COR-L47 (cell line): ENCODE measurements at places on chromosomes 5 and 9.

DNA sequence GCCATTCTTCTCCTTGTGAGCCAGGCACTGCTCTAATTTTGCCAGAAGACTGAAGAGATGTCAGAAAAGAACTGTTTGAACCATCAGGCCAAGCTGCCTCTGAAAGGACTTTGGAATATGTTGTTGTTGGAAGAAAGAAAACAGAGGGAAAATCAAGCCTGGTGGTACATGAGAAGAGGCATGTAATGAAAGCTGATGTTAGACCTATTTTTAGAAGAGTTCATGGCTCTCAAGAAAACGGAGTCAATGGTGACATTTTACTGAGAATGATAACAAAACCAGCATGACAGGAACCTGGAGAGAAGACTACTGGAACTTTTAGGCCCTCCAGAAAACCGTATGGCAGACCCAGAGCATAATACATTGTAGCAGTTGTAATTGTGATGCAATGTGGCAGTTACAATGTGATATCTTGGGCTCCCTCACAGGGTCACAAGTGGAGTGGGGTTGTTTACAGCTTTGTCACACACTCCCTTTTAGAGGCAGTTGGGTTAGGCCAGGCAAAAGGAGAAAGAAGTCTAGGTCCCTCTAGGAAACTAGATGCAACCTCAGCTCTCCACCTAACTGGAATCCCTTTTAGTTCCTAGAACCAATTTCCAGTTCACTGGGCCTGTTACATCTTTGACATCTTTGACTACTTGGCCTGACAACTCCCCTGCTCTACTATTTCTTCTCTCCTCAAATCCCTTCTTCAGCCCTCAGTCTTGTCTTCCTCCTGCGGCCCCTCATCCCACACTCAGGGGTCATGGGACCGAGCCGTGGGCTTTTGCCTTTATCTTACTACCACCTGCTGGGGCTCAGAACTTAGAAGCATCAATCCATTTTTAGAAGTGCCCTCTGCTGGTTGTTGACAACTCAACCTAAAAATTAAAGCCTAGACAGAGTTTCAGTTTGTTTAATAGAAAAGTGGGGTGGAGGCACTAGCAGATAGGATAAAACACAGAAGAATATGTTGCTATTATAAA is 61.2 kb upstream of the JAK2 start:
- peak; percentile 6 for DNase-seq

GRCh38 chr5:113748403-113748802 is 234.9 kb downstream of the YTHDC2 start:
- DNase-seq = no peak

DNA sequence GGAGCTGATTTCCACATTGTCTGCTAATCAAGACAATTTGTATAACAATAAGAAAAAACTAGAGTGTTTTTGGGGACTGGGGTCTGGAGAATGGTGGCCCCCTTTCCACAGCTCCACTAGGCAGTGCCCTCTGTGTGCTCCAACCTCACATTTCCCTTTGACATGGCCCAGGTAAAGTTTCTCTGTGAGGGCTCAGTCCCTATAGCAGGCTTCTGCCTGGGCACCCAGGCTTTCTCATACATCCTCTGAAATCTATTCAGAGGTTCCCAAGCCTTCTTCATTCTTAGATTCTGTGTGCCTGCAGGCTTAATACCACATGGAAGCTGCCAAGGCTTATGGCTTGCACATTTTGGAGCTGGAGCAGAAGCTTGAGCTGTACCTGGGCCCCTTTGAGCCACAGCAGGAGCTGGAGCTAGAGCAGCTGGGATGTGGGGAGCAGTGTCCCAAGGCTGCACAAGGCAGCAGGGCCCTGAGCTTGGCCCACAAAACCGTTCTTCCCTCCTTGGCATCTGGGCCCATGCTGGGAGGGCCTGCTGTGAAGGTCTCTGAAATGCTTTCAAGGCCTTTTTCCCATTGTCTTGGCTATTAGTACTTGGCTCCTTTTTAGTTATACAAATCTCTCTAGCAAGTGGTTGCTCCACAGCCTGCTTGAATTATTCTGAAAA is 49.1 kb upstream of the VPS13A start:
- no peak for DNase-seq

- DNase-seq = no peak
Observed at GRCh38 chr5:2660315-2660714, 91.2 kb downstream of the IRX2 start.

DNA sequence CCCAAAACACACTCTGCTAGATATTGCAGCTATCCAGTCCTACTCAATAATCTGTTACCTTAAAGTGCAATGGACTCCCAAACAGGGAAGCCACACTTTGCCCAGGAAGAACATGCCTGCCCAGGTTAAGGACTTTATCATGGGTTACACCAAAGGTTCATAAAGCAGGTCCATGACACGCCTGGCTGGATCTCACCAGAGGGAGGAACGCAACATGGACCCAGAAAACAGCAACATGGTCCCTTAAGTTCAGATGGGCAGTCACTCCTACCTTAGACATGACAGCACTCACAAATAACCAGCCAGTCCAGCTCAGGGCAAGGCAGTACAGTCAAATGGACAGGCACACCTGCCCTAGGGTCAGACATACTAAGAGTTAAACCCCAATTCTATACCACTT is 3.8 kb downstream of the P4HA2 start:
- no peak for DNase-seq

DNA sequence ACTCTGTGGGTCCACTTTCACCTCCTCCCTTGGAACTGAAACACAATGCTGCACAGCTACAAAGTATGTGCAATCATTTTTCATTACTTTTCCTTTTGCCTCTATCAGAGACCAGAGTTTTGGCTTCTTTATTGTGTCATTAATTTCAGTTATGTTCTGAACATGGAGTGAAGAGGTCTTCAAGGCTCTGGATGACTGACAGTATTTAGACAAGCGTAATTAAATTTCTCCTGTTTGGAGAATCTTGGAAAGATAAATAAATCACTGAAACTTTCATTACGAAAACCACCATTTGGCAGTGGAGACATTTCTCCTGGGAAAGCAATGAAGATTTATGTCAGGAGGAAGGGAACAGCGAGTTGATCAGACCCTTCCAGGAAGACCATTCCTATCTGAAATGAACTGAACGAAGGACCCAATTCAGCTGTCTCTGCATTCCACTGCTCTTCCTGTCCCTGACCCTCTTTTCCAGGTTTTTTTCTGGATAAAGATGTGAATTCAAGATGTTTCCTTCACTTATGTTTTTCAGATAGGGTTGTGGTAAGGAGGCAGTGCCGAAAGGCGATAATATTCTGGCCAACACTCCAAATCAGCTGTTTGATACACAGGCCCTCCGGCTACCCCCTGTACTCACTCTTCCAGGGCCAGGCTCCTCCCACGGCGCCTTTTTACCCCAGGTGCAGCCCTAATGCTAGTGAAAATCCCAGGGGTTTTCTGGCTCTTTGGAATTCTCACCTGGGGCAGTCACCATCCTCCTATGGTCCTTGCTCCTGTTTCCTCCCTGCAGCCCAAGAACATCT is 77.2 kb upstream of the OSMR start:
- no peak for DNase-seq

DNA sequence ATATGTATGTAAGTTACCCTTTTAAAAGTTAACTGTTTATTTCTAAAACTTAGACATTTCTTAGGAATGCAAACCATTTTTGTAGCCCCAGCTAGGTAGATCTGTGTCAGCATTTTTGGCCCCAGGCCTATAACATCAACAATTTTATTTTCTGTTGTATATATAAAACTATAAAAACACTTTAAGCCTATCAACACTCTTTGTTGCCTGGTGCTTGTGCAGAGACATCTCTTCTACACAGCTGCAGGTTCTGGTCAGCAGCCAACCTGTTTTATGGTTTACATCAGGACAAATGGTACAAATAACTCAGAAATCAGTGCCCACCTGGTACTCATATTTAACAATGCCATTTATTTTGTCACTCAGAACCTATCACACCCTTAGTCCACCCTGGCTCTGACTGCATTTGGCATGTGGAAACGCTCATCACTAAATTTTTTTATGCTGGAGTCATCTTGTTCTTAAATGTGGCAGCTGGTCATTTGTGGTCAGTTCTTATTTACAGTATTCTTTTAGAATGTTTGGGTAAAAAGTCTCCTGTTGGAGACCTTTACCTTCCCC is 173.4 kb downstream of the DNAH5 start:
- DNase-seq = no peak

GRCh38 chr5:112720576-112720975 is 17.1 kb upstream of the APC start:
- DNase-seq = no peak

GRCh38 chr9:111040494-111040893 is 2.2 kb upstream of the LPAR1 start:
- no peak for DNase-seq

GRCh38 chr5:133732536-133732935 is 120.2 kb upstream of the FSTL4 start:
- no peak for DNase-seq

DNA sequence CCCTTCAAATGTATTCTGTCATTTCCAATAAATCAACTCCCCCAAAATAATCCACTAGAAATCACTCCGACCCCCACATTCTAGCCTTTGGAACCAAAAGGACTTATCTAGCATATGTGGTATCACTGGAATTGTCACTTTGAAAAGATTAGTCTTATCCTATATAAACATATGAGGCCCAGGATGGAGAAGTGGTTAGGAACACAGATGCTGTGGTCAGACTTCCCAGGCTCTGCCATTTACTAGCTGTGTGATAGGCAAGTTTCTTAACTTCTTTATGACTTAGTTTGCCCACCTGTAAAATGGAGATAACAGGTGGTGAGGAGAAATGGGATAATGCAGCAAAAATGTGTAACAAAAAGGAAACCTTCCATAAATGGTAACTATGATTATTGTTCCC is 62.0 kb upstream of the GLRX start:
- DNase-seq = no peak

DNA sequence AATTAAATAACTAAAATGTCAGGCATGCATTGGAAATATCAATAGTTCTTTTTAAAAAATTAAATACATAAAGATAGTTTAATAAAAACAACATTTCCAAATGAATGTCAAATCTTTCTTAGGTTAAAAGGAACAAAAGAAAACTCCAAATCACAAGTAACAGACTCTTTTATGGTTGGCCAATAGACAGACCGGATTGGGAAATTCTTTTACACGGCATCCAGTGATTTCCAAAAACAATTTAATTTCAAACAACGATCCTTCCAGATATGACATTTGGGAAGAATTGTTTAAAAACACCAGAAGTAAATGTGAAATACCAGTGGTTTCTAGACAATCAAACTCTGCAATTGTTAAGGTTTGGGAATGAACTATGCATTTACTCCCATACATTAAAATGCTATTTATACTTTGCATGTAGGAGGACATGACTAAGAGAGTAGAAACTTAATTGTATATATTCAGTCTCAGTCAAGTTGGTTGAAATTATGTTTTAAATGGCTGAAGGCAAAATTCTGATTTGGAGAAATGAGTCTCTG is 32.8 kb downstream of the ZNF474 start:
- no peak for DNase-seq

GRCh38 chr5:154205441-154206117 is 15.0 kb downstream of the GALNT10 start:
- DNase-seq = no peak

- no peak for DNase-seq
Observed at GRCh38 chr5:58406394-58406793, 53.5 kb downstream of the PLK2 start.

- no peak for DNase-seq
Observed at GRCh38 chr9:133515615-133516255, 9.0 kb downstream of the MYMK start.

DNA sequence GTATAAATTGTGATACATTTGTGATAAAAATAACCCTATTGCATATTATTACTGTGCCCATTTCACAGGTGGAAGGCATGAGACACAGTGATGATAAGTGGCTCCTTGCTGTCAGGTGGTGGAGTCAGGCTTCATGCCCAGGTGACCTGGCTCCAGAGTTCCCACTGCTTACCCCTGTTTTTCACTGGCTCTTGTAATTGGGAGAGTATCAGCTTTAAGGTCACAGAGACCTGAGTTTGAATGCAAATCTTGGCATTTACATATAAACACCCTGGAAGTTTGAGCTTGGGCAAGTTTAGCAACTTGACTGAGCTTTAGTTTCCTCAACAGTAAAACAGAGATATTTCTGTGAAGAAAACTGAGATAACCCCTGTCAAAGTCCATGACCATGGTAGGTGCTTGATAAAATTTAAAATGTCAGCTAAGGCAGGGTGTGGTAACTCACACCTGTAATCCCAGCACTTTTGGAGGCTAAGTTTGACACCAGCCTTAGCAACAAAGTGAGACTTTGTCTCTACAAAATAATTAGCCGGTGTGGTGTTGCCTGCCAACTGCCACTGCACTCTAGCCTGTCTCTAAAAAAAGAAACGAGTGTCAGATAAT is 29.2 kb downstream of the MAT2B start:
- no peak for DNase-seq

DNA sequence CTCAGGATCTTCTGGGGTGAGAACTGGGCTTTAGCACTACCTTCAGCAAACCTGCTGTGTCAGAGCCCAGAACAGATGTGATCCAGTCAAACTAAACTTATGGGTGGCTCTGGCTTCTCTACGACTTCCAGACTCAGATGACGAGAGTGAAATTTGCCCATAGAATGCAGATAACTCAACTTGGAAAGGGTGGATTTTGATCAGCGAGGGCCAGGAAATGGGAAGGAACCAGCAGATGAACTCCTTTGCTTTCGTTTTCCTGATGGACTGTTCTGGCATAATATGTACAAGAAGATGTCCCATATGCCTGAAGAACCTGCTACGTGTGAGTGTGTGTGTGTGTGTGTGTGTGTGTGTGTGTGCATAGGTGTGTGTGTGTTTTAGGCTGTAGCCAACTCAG is 132.0 kb upstream of the MOCS2 start:
- no peak for DNase-seq

DNA sequence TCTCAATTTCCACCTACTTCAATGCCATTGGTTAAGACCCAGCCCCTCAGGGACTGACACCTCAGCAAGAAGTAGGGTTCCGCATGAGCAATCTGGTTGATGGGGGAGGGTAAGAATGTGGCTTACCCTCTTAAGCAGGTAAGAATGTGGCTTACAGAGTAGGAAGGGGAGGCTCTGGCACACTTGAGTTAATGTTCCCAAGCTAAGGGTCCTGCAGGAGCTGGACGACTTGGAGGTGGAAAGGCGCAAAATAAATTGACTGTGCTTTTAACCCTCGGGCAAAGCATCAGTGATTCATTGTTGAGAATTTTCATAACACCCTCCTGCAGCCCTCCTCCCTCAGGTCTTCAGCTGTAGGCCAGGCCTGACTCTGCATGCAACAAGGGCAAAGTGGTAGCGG is 24.9 kb upstream of the ADRA1B start:
- no peak for DNase-seq

GRCh38 chr9:72597181-72597517 is 75.7 kb downstream of the TMC1 start:
- no peak for DNase-seq
